ENCODE measurements at places on chromosomes 3 and 15.

DNA sequence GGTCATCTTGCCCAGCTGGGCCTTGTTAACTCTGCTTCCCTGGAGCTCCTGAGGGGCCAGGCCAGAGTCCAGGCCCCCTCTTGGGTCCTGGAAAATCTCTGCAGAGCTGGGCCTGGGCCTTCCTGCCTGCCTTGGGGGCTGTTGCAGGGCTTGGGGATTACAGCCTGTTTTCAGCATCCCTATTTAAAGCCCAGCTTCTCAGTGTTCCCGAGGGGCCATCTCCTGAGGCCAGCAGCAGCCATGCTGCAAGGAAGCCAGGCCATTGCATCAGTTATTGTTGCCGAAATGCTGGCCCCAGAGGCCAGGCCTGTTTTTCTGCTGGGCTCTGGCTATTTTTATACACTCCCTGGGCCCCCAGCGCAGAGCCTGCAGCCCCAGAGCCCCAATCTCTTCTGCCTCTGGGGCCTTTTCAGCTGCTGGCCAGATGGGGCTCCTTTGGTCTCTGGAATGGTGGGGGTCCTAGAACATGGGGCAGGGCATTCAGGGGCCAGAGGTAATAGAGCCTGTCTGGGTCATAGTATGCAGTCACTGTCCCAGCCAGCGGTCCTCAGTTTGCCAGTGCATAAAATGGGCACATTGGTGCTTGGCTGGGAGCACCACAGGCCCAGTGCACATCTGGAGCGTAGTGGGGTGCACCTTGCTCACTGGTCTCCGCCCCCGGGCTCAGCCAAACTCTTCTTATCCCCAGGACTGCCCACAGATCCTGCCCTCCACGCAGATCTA lies 28.5 kb downstream of the PLXNA1 start:
- no peaks in the 10 kb centered on the region for H3K27me3 ChIP-seq
- no peak for DNase-seq
- no peaks in the 10 kb centered on the region for H3K4me1 ChIP-seq
- no peak overlapping the region for H3K4me3 ChIP-seq

DNA sequence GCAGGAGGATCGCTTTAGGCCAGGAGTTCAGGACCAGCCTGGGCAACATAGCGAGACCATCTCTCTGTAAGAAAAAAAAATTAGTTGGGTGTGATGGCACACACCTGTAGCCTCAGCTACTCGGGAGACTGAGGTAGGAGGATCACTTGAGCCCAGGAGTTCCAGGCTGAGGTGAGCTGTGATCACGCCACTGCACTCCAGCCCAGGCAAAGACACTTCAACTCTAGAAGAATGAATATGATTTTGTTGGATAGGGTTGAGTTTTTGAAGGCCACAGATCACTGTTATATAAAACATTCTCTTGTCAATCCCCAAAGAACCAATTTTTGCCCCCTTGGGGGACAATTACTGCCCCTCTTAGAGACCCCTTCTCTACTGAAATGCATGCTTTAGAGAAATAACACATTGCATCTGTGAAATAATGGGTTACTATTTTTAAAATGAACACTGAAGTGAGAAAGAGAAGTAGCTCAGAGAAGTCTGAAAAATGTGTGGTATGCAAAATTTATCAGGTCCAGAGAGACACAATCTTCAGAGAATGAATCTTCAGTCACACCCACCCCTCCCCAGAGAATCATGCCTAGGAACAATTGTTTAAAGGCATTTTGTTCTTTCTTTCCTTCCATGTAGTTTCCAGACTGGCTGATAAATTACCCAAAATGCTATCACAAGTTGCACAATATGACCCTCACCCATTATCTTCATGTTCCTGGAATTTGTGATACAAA lies 42.7 kb downstream of the METTL6 start:
- H3K36me3 ChIP-seq = no peaks in the 10 kb centered on the region
- DNase-seq = no peak
- no peaks in the 10 kb centered on the region for H3K4me1 ChIP-seq
- no peaks in the 10 kb centered on the region for H3K27me3 ChIP-seq
- no peak overlapping the region for H3K4me3 ChIP-seq

DNA sequence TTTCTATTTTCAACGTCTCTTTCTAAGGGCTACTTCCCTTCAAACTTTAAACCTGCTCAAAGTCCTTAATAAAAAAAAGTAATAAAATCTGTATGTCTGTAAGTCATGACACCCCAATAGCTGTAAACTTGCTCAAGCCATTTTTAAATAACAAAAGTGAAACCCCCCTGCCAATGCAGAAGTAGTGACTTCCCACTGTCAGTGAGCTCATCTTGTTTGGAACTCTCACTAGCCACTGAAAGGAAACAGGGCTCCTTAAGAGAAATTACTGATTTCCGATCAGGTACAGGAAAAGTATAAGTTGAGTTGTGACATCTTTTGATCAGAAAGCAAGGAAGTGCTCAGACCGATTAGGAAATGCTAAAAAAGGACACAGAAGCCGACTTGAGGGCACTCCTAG lies 27.6 kb upstream of the GPR171 start:
- H3K4me3 ChIP-seq = no peak overlapping the region
- no peak for DNase-seq
- peaks cover 8% of the 10 kb centered on the region for H3K4me1 ChIP-seq
- peak overlapping the region; percentile 39 for H3K27ac ChIP-seq
- no peaks in the 10 kb centered on the region for H3K36me3 ChIP-seq

DNA sequence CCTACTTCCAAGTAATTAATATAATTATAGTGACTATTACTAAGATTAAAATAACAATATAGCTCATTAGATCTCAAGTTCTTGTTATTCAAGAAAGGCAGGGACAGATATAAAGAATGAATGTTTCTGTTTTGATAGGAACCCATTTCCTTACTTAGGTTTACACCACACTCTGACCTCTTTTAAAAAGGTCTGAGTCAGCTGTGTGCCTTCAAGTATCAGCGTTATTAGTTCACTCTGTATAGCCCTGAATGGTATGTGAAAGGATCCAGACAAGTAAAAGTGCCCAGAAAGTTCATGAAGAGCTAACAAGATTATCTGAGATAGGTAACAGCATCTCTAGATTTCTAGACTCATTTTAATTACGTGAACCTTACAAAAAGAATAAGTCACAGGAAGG lies 28.9 kb downstream of the PDCD10 start:
- H3K4me1 ChIP-seq = no peaks in the 10 kb centered on the region
- H3K27ac ChIP-seq = no peak overlapping the region
- no peak for DNase-seq
- H3K4me3 ChIP-seq = no peak overlapping the region
- peaks cover 35% of the 10 kb centered on the region for H3K36me3 ChIP-seq

- no peaks in the 10 kb centered on the region for H3K36me3 ChIP-seq
- no peak overlapping the region for H3K4me3 ChIP-seq
- H3K27me3 ChIP-seq = no peaks in the 10 kb centered on the region
- H3K27ac ChIP-seq = no peak overlapping the region
Measured at GRCh38 chr15:29159771-29160455, 109.7 kb downstream of the NSMCE3 start.

Measured in Peyer's patch (tissue), 4 donors.